T-helper 17 cell (primary cell): ENCODE measurements at places on chromosomes 1 and 21.

- DNase-seq = no peak
Observed at GRCh38 chr1:198641501-198641900, 2.7 kb downstream of the PTPRC start.

- DNase-seq = no peak
Observed at GRCh38 chr1:97947695-97948094, 26.9 kb upstream of the DPYD start.

- no peak for DNase-seq
Observed at GRCh38 chr1:38778521-38778920, 81.1 kb downstream of the RRAGC start.

DNA sequence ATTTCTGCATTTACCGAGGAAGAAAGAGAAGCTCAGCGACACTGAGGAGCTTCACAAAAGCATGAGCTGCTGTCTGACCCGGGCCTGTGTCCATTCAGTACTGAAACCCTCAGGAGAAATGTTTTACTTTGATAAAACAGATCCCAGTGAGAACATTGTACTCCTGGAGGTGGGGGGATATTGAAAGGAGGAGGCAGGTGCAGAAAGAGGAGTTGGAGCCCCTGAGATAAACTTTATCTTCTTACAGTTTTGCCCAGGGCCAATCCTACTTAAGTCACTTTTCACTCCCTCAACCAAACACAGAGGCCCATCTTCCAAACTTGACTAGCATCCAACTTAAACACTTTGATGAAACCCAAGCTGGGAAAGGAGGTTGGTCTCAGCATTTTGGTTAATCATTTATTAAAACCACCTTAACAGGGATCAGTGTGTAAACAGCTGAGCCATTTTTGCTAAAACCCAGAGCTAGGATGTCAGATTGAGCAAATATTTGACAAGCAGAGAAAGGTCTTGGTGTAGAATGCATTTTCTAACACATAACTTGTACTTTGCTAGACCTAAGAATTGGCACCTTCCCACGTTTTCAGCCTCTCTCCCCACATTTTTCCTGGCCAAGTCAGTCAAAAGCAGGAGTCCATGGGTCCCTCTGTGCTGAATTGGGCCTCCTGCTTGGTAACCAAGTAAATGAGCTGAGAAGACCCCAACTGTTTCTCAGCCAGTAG, 32.5 kb upstream of the SARS1 start:
- DNase-seq = no peak

GRCh38 chr1:202282596-202283283, 59.0 kb downstream of the UBE2T start:
- no peak for DNase-seq

DNA sequence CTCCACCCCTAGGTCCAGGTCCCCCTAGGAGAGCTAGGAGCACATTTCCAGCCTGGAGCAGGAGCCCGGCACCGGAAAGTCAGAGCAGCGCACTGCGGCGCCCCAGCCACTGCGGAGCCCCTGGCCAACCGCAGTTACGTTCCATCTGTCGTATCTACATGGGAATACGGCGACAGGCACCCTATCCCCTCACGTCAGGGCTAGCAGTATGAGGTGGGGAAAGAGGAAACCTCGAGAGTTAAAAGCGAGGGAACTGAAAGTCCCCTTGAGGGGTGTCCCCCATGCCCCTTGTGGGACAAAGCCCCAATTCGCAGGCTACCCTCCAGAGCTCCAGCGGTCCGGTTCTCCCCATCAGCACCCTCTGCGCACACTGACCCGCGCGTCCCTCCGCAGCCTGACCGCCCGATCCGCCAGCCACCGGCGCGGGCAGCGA, 995 bp downstream of the COLGALT2 start:
- DNase-seq = no peak

DNA sequence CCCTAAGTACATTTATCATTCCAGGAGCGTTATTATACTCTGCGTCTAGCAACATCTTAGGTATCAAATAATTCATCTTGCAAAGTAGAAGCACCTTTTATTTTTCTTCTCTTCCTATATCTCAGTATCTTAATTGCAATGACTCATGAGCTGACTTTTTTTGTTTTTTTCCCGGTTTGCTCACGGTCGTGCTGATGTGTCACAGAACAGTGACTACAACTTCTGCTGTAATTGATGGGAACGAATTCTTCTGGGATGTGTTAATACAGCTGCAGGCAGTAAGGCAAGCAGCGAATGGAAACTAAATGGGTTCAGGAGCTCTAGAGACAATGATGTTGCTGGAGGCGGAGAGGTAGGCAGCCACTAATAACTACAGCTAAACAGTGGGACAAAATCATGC, 89.8 kb upstream of the TMPRSS15 start:
- no peak for DNase-seq
